Ovary (tissue), 10 donors: ENCODE measurements at places on chromosomes 5 and 9.

DNA sequence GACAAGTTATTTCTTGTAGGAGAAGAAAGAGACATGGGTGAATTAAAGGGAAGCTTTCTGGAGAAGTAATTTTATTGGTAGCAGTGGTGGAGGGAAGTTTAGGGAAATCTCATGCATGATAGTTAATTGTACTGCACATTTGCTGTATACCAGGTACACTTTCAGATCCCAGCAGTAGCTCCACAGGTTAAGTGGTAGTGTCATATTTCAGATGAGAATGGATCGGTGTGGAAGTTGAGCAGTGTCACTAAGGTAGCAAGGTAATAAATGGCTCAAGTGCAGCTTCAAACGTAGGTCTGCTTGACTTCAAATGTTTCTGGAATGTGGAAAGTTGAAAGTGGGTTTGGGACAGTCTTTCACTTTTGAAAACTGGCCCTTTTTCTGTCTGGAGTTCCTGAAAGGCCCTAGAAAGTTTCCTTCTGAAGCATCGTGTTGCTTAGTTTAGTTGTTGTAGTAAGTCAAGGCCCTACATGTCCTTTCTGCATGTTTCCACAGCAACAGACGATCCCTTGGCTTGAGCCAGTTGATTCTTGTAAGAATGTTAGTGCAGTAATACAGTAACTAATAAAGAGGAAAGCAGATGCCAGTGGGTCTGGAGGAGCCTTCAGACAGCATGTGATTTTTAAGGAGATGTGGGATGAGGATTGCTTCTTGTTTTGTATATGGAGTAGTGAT lies 3.7 kb downstream of the CLTA start:
- DNase-seq: no peak

DNA sequence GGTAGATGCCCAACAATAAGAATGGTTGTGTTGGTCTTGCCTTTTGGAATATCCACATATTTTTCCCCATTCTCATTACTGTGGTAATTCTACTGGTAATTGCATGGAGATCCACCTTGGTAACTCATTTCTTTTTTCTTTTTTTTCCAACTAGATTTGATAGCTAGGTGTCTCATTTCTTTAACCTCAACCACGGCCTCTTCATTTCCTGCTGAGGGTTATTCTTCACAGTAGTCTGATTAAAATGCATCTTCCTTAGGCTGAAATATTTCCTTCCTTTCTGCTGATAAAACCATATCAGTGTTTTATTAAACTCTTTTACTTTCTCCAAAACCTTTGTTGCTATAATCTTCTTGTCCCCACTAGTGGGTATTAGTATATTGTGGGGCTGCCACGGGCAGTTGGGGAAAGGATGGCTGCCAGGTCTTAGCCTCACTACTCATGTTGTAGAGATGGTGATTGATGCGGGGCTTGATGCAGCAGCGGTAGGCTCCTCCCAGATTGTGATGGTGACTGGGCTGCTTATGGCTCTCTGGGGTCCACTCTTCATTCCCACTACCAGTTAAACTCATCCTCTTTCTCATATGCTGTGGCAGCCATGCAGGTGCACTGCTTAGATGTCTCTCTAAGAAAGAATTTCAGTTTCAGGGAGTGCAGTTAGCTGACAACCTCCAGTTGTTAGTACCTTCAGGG lies 35.9 kb downstream of the KIF2A start:
- no peak for DNase-seq

- no peak for DNase-seq
Measured at GRCh38 chr5:138843316-138844124, 31.6 kb downstream of the LRRTM2 start.

DNA sequence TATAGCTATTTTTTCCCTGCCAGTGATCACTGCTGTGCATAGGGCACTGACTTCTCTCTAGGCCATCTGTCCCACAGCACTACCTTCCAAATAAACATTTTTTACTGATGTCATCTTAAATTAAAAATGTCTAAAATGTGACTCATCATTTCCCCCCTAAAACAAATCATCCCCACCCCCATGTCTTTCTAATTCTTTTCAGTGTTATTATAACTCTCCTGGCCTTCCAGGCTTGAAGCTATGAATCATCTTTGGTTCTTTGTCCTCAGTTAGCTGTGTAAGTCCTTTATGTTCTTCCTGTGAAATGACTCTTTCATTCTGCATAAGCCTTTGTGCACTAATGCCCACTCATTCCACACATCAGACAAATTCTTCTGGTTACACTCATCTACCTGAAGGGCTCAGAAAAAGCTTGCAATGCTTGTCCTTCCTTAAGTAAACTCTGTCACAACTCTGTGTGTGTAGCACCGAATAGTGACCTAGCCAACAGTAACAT lies 78.1 kb downstream of the CFAP95 start:
- no peak for DNase-seq

DNA sequence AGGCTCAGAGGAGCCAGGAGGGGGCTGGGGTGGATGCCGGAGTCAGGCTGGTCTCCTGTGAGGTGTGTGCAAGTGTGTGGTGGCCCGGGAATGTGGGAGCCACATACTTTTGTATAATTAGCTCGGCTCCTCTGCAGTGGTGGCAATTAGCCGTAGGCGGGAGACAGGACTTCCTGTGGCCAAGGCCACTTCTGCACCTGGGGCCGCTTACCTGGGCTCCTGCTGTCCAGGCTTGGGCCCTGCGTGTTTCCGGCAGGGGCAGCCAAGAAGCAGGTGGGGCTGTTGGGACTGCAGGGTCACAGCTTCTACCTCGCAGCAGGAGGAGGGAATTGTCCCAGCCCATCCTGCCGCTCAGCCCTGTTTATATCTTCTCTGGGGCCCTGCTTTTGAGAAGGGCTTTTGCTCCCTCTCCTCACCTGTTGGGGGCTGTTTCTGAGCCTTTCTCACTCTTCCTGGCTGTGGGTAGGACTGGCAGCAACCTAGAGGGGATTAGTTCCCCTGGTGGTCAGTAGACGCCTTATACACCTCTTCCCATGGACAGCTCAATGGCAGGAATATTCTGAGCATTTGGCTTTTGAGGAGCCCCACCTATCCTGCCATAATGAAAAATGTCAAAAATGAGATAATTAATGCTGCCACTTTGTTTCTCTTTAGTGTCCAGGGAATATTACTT lies 145.4 kb upstream of the PITX1 start:
- no peak for DNase-seq

DNA sequence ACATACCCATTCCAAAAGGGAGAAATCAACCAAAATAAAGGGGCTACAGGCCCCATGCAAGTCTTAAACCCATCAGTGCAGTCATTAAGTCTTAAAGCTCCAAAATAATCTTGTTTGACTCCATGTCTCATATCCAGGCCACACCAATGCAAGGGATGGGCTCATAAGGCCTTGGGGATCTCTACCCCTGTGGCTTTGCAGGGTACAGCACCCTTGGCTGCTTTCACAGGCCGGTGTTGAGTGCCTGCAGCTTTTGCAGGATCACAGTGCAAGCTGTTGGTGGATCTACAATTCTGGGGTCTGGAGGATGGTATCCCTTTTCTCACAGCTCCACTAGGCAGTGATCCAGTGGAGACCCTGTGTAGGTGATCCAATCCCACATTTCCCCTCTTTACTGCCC lies 5.0 kb upstream of the SPINK14 start:
- DNase-seq: no peak

DNA sequence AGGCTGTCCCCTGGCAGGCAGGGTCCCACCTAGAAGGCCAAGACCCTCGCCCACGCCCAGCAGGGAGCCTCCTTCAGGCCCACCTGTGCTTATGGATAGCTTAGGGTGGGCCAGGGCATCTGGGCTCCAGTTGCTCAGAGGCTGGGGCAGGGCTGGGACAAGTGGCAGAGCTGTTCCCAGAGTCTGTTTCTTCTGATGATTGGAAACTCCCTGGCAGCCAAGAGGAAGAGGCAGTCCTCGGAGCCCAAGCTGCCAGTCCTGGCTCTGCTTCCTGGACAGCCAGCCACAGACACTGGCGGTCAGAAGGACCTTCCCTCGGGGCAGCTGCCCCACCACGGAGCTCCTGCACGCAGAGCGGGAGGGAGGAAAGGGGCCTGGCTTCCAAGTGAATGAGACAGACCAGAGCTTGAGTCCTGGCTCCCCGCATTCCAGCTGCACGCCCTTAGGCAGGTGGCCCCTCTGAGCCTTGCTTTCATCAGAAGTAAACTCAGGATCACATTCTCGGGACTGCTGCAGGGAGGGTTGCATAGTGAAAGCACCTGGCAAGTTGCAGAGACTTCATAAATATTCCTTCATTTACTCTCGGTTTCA lies 37.9 kb upstream of the GABRP start:
- no peak for DNase-seq

- no peak for DNase-seq
Measured at GRCh38 chr9:124755061-124755460, 16.1 kb downstream of the NR6A1 start.

DNA sequence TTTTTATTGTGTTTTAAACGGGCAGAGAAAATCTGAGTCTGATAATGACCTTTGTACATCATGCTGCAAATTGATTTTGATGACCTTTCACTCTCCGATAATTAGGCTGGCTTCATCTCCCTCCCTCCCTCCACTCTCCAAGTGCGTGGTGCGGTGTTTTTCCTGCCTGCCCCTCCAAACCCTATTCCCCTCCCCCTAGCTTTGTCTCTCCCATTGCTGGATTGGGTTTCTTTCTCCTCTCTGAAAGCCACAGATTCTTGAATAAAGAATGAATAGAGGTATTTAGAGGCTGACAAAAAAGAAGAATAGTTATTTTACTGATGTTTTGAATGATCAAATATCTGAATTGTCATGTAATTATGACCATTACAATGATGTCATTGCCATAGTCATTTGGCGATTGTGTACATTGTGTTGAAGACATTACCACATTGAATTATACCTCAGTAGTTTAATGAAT lies 571.1 kb upstream of the ZNF608 start:
- no peak for DNase-seq

DNA sequence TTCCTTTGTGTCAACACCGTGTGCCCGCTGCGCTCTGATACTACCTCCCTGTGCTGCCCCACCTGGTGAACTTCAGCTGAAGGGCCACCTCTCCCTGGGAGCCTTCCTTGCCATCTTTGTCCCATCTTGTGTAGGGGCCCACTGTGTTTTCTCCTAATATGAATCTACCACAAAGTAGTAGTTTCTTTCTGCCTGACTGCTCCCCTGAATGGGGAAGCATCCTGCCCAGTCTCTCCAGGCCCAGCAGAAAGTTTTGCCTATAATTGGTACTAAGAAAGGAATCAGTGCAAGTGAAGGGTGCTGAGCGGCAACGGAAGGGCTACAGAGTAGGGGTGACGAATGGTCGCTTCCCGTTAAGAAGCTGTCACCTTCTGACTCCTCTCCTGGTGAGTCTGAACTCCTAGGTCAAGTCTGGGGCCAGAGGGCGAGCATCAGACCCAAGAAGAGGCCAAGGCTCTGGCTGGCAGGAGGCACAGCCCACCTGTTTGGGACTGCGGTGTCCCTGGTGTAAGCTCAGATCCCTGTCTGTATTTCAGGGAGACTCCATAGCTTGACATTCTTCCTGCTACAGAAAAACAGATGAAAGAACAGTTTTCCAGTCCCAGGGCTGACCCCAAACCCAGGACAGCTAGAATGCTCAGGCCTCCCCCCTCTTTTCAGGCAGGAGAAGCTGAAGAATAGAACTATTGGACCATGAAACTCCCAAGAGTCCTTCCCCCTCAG lies 24.1 kb downstream of the WWC1 start:
- DNase-seq: no peak

GRCh38 chr9:121741228-121741918 lies 89.9 kb downstream of the DAB2IP start:
- no peak for DNase-seq

- no peak for DNase-seq
Measured at GRCh38 chr9:33742519-33742918, 52.8 kb upstream of the PRSS3 start.

DNA sequence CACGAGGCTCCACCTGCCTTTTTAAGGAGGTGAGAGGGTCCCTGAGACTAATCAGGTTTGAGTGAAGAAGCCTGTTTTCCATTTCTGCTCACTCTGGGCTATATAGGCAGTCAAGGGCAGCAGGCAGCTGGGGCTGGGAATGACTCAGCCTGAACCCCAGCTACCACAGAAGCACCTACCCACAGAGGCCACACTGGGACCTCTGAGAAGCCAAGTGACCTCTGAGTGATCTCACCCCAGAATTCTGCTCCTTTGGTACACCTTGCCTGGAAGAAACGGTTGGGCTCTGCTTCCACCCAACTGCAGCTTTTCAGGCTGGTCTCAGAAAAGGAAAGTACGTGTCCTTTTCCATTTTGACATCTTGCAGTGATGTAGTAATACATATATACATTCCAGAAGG lies 6.8 kb downstream of the FAM219A start:
- DNase-seq: no peak

GRCh38 chr9:237141-237857 lies 22.6 kb downstream of the DOCK8 start:
- no peak for DNase-seq

DNA sequence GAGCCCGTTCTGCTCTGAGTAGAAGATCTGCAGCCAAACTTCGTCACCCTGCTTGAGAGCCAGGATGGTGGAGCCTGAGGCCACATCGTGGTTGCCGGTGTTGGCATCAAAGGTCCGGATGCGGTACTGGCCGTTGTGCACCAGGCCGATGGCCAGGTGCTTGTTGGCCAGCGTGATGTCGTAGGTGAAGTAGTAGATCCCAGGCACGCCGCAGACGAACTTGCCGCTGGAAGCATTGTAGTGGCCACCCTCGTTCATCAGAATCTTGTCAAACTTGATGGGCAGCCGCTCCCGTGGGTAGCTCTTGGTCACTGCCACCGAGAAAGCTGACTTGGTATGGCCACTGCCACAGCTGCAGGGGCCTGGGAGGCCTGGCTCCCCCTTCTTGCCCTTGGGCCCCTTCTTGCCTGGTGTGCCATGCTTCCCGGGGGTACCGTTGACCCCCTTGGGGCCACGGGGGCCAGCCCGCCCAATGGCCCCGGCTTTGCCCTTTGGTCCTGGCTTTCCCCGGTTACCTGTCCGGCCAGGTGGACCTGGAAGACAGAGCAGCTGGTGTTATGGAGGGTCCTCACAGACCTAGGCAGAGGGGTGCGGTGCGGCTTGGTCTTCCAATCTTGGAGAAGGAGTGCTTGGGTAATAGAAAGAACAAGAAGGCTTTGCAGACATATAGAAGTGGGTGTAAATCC lies 21.0 kb downstream of the C1QTNF2 start:
- no peak for DNase-seq

DNA sequence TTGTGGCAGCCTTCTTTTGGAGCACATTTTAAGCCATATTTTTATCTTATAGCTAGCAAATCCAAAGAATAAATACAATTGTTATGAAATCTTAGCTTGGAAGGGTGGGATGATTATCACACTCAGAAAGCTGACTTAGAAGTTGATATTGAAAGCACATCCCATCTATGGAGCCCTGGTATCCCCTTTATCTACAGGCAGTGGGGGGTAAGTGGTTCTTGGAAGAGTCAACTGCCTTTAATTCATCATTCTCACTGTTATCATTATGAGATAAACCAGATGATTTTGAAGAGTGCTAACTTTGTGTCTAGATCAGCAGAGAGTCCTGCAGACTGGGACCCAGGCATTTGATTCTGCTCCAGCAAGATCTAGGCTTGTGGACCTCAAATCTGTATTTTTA lies 3.0 kb downstream of the LCP2 start:
- DNase-seq: no peak

DNA sequence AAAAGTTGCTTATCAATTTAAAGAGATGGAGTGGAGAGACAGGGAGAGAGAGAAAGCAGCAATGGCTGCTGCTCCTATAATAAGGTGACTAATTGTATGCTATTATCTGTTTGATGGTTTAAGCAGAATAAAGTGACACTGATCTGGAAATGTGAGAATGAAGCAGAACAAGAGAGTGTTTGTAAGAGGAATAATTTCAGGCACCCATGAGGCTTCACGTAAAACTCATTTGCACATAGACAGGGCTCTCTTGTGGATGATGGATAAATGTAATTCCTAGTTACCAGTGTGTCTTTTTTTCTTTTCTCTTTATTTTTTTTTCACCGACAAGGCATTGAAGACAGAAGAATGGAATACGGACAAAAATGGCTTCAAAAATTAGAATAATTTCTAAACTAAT lies 228.8 kb upstream of the TYRP1 start:
- no peak for DNase-seq
